Activated gamma-delta T cell treated with Interleukin-2 at 50 U/mL for 16 hours (primary cell): ENCODE measurements at places on chromosomes 13 and 19.

GRCh38 chr19:48866692-48867091 is 1.7 kb downstream of the PLEKHA4 start:
- DNase-seq = no peak

GRCh38 chr19:2275588-2276428 is 6.2 kb downstream of the PEAK3 start:
- no peak for DNase-seq

GRCh38 chr13:51581148-51581820 is 3.0 kb upstream of the WDFY2 start:
- DNase-seq = no peak

DNA sequence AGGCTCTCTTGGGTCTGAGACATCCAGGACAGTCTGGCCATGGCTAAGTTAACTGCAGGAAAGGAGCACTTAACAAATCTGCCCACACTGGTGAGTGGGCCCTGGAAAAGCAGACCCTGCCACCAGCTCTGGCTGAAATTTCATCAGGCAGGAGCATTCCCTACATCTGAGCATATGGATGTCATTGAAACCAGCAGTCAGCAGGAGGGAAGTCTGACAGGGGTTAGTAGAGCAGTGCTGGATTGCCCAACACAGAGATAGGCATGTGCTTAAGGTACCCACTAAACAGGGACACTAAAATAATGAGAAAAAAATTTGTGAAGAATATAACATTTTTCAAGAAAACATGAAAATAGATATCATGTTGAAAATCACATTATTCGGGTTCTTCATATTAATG is 13.6 kb upstream of the ACOD1 start:
- DNase-seq = no peak

GRCh38 chr19:641702-642101 is 2.0 kb downstream of the FGF22 start:
- no peak for DNase-seq

DNA sequence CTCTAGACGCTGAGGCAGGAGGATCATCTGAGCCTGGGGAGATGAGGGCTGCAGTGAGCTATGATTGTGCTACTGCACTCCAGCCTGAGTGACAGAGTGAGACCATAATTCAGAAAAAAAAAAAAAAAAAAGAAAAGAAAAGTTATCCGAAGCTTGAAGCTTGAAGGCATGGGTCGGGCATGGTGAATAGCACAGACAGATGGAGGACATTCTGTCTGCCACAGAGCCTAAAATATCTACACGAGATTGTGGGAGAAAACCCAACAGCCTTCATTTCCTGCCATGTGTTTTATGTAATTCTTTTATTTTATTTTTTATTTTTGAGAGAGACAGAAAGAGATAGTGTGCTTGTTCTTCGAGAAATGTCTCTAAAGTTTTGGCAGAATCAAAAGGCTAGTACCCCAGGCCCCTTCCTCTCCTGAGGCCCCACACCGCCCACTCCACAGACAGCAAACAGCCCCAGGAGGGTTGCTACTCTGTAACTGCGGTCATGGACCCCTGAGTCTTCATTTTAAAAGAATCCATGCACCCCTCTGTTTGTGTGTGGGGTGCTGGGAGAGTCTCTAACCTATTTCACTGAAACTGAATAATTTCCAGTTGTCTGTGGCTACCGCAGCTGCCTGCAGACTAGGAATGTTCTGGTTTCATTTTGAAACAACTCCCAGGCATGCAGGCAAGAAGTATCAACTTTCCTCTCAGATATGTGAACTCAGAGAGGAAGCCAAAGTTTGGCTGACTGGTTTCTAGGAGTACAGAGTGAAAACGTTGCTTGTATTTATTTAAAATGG is 38.4 kb upstream of the RCBTB2 start:
- no peak for DNase-seq

GRCh38 chr13:64088491-64088890 is 2672.8 kb upstream of the PCDH20 start:
- no peak for DNase-seq

- DNase-seq = no peak
These were observed 174.7 kb downstream of the GPC5 start for GRCh38 chr13:91572944-91573598.

GRCh38 chr13:34214686-34215085 is 396.7 kb downstream of the RFC3 start:
- DNase-seq = no peak

DNA sequence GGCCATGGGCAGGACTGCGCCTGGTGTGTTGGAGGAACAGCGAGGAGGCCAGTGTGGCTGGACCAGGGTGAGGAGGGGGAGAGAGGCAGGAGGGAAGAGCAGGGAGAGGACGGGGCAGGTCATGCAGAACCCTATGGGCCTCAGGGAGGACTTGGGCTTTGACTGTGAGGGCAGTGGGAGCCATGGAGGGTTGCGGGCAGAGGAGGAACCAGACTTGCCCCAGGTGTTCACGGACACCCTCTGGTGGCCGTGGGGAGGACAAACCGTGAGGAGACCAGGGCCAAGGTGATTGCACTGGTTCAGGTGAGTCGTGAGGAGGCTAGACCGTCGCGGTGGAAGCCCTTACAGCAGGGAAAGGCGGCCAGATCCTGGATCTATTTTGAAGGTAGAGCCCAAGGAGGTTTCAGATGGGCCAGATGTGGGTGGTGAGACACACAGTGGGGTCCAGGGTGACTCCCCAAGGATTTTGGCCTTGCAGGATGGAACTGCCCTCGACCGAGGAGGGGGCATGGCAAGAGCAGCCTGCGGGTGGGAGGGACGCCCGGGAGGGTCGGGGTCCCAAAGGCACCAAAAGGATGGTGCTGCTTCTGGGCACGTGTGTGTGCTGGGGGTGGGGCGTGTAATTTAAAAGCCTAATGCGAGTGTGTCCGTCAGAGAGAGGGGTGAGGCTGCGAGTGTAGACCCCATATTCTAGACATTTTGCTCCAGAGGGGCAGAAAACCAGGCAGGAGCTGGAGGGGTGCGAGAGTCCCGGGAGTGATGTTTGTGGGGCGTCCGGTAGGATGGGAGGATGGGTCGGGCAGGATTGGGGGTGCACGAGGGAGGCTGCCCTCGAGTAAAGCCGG is 2.7 kb upstream of the REXO1 start:
- DNase-seq = no peak

DNA sequence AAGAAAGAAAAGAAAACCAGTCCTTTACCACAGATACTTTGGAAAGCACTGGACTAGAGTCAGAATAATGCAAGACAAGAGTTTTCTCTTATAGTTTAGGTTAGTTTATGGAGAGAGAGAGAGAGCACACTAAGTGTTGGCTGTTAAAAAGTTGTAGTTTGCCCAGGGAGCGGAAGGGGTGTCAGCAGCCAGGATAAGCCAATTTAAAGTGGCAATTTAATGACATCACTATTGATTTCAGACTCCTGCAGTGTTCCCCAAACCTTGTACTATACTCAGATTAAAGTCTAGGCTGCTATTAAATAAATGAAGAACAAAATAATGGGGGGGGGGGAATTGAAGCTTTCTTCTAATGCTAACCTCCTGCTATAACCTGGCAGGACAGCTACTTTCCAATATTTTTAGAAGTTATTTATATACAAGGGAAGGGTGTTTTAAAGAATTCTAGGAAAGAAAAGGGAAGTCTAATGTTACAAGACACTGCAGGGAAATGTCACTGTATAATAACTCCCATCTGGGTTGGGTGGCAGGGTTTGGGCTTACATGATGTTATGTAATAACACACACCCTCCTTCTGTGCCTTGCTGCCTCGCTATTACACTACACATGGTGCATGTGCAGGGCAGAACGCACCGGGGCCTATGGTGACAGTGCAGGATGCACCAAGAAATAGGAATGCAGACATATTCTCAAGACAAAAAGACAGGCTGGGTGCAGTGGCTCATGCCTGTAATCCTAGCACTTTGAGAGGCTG is 19.9 kb downstream of the TPT1 start:
- DNase-seq = no peak

GRCh38 chr13:57638186-57638890 is 6.8 kb downstream of the PCDH17 start:
- no peak for DNase-seq

- no peak for DNase-seq
These were observed 629.1 kb downstream of the LIG4 start for GRCh38 chr13:107586216-107586615.

- DNase-seq = no peak
These were observed 4.8 kb downstream of the TJP3 start for GRCh38 chr19:3712663-3713611.

GRCh38 chr13:70171151-70171550 is 62.9 kb upstream of the KLHL1 start:
- no peak for DNase-seq

DNA sequence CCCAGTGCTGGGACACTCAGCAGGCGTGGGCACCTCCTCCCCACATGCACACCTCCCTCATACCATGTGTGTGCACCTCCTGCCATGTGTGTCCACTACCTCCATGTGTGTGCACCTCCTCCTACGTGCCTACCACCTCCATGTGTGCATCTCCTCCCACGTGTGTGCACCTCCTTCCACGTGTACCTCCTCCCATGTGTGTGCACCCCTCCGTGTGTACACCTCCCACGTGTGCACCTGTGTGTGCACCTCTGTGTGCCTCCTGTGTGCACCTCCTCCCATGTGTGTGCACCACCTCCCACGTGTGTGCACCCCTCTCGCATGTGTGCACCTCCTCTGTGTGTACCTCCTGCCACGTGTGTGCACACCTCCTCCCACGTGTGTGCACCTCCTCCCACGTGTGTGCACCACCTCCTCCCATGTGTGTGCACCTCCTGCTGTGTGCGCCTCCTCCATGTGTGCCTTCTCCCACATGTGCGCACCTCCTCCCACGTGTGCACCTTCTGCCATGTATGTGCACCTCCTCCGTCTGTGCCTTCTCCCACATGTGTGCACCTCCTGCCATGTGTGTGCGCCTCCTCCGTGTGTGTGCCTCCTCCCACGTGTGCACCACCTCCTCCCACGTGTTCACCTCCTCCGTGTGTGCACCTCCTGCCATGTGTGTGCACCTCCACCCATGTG is 6.1 kb upstream of the C13orf46 start:
- DNase-seq = no peak

DNA sequence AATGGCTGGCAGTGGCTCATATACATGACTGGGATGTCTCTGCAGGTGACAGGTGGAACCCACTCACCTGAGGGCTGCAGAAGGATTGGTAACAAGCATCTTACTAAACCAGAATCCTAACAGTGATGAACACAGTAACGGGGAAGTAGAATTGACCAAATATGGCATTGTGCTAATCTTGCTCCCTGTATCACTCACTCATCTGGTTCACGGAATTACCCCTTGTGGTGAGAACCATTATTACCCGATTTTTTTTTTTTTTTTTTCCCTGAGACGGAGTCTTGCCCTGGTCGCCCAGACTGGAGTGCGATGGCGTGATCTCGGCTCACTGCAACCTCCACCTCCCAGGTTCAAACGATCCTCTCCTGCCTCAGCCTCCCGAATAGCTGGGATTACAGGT is 69.5 kb downstream of the PTPRS start:
- no peak for DNase-seq

GRCh38 chr13:80496721-80497397 is 155.9 kb upstream of the SPRY2 start:
- DNase-seq = no peak

- no peak for DNase-seq
These were observed 153.0 kb upstream of the TMTC4 start for GRCh38 chr13:100827489-100828176.

DNA sequence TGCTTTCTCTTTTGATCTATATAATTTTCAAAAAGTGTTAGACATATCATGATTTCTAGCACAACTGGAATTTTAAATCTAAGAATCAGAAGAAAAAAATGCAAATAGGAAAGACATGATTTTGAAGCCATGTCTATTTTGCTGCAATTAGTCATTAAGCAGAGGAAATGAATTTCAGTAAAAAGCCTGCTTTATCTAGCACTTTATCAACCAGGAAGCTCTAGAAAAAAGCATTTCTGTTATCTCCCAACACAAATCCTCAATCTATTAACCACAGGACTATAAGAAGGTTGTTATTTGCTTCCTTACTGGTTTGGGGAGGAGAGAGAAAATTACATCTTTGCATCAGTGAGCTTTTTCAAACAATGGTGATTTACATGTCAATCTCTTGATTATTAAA is 716.7 kb downstream of the DIAPH3 start:
- no peak for DNase-seq

- no peak for DNase-seq
These were observed 6.9 kb downstream of the MBNL2 start for GRCh38 chr13:97228850-97229521.

DNA sequence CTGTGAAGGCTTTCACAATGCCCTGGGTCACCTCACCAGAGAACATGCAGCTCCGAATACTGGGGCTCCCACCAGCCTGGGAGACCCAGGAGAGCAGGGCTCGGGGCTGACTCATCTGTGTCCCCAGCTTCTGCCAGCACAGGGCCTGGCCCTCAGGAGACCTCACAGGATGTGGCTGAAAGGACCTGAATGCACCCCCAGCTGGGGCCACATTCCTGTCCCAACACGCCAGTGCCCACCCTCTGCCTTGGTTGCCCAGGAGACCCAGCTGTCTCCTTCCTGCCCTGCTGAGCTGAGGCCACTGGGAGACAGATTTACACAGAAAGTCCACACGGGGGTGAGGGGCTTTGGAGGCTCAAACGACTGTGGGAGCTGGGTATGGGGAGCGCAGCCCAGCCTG is 11.9 kb downstream of the BCAT2 start:
- no peak for DNase-seq

DNA sequence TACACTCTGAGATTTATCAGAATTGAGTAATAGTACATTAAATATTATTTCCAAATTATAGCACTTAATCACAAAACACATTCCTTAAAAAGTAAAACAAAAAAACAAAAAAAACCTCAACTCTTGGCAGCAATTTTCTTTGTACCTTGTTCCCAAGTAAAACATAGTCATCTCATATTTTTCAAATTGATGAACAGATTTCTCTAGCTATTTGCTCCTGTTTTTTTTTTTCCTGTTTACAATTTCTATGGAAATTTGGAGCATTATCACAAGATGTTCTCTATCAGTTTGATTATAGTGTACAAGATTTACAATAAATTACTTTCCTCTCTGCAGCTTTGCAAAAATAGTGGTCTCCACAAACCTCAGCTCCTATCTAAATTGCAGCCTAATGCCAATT is 25.0 kb downstream of the RFC3 start:
- no peak for DNase-seq

- no peak for DNase-seq
These were observed 523.1 kb downstream of the DCT start for GRCh38 chr13:93956426-93956825.

DNA sequence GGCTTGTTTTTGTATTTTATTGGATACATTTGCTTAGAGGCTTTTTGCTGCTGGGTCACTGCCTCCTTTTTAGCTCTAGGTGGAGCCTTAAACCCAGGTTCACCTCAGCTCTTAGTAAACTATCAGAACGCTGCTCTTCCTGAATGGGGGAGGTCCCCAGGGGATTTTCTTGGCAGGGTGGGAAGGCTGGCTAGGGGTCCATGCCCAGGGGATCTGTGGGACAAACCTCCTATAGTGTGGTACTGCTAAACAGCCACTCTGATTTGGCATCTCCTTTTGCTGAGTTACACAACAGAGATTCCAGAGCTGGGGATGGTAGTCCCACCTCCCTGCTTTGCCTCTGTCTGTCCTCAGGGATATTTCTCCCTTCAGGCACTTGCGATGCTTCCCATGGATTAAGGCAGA is 204.9 kb downstream of the ZIC5 start:
- DNase-seq = no peak
